ENCODE measurements at places on chromosomes 16 and 17.
A peak's percentile ranks its signal among the peaks of the same experiment; 100 is the strongest.

- DNase-seq = no peak
These were observed 400 bp upstream of the CEP112 start for GRCh38 chr17:66192378-66192687.

DNA sequence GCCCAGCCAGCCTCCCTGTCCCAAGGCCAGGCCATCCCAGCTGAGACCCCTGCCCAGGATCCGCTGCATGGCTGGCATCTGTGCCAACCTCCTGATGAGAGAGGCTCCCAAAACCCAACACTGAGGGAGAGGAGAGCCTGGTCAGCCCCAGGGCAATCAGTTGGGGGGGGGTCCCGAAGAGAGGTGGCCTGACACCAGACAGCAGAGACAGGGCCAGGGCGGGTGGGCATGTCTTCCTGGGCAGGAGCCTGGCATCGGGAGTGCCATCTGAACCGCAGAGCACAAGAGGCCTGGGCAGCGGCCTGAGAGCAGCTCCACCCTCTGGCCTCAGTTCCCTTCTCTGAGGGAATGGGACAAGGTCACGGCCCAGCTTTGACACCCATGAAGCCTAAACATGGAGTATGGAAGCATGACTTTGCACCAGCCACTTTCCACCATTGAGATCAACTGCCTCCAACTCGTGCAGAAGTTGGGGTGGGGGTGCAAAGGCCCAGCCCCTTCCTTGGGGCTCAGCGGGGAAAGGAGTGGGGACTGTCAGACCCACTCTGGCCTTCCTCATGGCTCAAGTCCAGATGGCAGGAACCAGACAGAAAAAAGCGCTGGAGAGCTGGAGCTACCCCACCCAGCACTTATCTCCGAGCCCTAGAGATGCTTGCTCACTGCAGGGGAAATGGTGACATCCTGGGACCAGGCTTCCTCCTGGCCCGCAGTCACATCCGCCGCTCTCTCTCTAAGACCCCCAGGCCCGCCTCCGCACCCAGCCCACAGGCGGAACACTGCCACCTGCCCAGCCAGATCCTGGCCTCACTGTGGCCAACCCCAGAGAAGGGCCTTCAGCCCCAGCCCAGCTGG, 9.7 kb downstream of the RHBDF2 start:
- DNase-seq = no peak

DNA sequence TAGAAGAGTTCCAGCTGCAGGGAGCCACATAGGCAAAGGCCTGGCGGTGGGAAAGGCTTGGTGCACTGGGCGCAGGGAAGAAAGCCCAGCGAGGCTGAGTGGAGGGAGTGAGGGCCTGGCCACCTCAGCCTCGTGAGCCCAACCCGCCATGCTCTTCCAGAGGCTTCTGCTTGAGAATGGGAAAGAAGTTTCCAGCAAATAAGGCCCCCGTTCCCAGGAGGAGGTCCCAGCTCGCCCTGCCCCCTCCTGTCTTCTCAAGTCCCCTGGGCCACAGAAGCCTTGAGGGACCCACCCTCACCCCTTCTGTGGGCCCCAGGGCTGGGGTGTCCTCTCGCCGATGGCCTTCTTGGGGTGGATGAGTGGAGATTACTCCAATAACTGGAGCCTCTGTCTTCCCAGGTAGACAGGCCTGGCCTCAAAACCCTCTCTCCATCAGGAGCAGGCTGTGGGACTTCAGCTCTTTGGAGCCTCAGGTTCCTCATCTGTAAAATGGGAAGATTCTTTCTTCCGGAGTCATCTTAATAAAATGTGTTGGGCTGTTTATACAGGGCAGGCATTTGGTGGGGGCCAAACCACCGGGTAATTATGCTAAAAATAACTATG, 933 bp upstream of the SNN start:
- no peak for DNase-seq

- DNase-seq = no peak
These were observed 16.6 kb downstream of the COL1A1 start for GRCh38 chr17:50184611-50185398.

GRCh38 chr17:46738544-46738943, 79.9 kb downstream of the WNT3 start:
- no peak for DNase-seq

- no peak for DNase-seq
These were observed 11.5 kb upstream of the ZC3H18 start for GRCh38 chr16:88558457-88559442.

DNA sequence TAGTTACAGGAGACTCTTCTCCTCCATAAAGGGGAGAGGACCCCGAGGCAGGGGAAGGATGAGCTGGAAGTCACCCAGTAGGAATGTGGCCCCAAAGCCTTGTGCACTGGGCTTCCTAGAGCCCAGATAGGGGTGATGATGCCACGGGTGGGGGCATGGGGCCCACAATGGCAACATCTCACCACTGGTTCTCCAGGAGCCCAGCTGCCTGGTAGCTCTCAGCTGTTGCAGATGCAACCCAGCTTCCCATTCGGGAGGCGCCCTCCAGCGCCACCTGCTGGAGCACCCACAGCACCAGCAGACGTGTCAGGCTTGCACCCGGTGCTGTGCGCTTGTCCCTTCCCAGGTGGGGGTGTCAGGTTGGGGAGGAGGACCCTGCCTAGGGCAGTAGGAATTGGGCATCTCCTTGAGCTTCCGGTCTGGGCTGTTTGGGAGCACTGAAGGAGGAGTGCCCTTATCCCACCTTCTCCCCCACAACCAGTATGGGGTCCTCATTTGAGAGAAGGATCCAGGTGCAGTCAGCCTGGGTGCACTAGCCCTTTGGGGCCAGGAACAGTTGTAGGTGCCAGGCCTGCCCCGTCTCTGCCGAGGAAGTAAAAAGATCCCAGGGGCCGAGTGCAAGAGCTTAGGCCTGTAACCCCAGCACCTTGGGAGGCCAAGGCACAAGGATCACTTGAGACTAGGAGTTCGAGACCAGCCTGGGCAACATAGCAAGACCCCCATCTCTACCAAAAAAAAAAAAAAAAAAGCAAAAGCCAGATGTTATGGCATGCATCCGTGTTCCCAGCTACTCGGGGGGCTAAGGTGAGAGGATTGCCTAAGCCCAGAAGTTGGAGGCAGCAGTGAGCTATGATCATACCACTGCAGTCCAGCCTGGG, 14.4 kb downstream of the CDIPT start:
- DNase-seq = peak; percentile 64
